Dorsolateral prefrontal cortex (tissue), 122 donors: ENCODE measurements at places on chromosomes 1 and 21. TPM values are rescaled to one million over a fixed set of nuclear protein-coding genes. Genes with fewer than 3 reads are reported as not detected.

Gene IFI44L
- total RNA-seq: 19.8 TPM

Gene RABIF
- 18.3 TPM for total RNA-seq

Gene ETV3L
- total RNA-seq: 0.62 TPM

Gene VWA1
- total RNA-seq: 129 TPM

Gene ADAM30
- not detected for total RNA-seq

Gene TEDDM1
- not detected for total RNA-seq

Gene BMP8B
- 3.2 TPM for total RNA-seq

DNA sequence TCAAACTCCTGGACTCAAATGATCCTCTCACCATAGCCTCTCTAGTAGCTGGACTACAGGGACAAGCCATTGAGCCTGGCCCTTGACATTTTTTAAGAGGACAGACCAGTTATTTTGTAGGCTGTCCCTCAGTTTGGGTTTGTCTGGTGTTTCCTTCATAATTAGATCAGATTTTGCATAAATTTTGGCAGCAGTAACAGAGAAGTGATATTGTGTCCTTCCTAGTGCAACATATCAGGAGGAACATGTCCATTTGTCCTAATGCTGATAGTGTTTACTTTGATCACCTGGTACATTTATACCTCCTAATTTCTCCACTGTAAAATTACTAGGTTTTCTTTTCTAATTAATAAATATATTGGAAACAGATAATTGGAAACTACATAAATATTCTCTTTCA, 5.9 kb upstream of the NID1 start:
- DNase-seq: no peak

GRCh38 chr1:173009597-173009996, 41.1 kb downstream of the TNFSF18 start:
- no peak for DNase-seq

DNA sequence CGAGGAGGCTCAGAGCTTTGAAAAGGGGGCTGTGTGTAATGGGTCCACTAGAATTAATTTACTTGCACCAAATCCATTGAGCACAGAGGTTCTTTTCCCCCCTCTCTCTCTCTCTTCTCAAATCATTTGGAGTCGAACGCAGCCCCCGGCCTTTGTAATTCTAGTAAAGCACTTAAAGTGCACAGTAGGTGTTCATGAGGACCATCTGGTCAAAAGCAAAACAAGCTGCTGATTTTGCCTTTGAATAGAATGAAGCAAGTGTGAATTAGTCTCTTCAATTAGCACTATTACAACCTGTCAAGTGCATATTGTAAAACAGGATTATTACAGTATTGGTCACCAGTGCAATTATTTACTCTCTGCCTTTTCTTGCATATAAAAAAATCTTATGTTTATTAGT, 259.9 kb downstream of the FAF1 start:
- DNase-seq: no peak

GRCh38 chr1:83769594-83770318, 229.2 kb downstream of the TTLL7 start:
- DNase-seq: no peak

GRCh38 chr1:19597496-19598309, 46.4 kb upstream of the NBL1 start:
- DNase-seq: no peak

DNA sequence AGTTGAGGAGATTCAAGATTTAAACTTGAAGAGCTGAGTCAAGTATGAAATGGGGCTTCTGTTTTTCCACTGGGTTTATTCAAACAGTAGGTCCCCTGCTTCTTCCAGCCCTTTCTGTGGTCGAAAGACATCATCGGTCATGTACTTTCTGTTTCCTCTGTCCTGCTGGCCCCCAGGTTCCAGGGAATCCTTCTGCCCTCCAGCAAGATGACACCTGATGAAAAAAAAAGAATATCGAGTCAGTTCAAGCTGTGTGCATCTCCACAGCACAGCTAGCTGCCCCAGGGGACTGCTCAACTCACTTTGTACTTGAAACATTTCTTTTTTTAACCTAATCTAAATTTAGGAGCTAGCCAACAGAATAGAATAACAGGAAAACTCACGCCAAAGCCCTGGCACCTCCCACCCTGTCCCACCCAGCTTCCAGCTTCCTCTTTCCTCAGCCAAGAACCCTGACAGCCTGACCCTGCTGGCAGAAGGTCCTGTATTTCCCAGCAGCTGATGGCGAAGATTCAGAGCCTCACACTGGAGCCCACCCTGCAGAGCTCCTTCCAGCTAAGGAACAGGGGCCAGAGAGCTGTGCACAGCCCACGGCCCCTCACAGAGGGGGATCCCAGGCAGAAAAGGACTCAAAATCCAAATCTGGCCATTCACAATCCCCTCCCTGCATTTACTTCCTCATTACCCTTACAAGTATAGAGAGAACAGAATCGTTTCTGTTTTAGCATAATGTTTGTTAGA, 176.5 kb downstream of the PSMG1 start:
- DNase-seq: no peak

DNA sequence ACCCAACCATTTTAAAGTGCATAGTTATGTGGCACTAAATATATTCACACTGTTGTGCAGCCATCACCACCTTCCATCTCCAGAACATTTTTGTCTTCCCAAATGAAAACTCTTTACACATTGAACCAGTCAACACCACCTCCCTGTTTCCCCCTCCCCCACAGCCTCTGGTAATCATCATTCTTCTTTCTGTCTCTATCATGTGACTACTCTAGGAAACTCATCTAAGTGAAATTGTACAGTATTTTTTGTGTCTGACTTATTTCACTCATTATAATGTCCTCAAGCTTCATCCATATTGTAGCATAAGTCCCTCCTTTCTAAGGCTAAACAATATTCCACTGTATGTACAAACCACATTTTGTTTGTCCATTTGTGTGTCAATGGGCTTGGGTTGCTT, 128.0 kb downstream of the RUNX1 start:
- no peak for DNase-seq

- no peak for DNase-seq
Observed at GRCh38 chr1:230792691-230793462, 45.7 kb downstream of the CAPN9 start.

DNA sequence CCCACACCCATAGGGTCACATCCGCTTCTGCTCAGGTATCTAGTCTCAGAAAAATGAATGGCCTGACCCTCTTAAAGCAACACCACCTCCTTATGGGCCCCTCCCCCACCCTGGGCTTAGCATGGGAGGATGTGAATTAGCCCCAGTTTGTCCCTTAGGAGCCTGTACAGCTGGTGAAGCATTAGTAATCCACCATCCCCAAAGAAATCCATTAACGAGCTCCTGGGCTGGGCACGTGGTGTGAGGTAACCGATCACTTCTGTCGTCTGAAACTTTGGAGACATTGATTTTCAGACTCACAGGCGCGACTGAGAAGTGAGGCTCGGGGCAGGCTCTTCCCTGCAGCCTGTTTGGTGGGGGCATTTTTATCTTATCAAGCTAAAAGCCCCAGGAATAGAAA, 10.5 kb downstream of the RASSF5 start:
- no peak for DNase-seq

DNA sequence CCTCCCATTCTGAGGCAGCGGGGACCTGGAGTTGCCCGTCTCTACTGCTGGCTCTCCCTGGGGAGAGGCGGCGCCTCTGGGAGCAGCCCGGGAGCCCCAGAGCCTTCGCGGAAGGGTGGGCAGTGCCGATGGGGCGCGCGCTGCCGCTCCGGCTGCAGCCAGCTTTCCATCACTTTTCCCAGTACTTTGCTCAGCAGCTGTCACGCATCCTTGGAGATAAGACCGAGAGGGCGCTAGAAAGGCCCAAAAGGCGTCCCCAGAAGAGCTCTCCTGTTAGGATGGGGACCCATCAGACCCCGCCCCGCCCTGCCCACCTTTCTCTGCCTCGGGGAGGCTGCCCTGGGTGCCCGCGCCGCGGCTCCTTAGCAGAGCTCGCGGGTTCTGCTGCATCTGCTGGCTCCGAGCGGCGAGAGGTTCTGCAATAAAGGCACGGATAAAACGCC, 534 bp downstream of the KCNH1 start:
- peak; percentile 69 for DNase-seq

GRCh38 chr1:47631411-47631995, 193.7 kb downstream of the FOXD2 start:
- no peak for DNase-seq

GRCh38 chr1:217139513-217139912, 416.3 kb upstream of the ESRRG start:
- DNase-seq: no peak

DNA sequence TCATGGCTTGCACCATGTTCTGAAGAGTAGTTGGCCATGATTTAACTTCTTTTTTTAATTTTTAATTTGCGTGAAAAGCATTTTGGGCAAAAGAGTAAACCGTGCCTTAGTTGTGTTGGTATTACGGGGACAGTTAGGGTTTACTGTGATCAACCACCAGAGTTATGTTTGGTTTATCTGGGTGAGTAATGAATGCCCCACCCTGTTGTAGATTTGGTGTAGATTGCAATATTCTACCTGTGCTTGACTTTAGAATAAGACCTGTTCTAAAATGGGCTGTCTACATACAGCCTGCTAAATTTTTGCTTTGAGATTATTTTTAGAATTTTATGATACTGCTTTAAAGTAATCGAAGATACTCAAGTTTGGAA, 1.4 kb downstream of the USP25 start:
- no peak for DNase-seq

DNA sequence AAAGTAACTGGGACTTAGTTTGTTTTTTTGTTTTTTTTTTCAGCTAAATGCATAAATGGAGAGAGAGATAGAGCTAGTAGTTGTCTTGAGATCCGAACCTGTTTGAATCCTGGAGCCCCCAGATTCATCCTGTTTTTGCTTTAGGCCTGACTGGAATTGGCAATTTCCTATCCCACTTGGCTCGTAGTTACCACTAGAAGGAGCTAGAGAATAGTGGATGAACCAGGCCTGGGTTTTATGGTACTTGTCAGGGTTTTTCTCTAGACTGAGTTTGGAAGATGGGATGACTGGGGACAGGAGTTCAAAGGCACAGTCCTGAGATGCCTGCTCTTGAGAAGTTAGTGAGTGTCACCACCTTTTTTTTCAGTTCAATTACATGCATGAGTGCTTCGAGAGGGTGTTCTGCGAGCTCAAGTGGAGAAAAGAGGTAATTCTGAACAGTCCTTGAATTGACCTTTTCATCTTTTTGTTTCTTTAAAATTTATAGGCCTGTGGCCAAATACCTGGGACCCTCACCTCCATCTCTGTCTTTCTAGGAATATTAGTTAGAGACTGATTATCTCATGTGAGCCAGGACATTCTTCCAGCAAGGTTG, 23.4 kb downstream of the CELF3 start:
- no peak for DNase-seq

DNA sequence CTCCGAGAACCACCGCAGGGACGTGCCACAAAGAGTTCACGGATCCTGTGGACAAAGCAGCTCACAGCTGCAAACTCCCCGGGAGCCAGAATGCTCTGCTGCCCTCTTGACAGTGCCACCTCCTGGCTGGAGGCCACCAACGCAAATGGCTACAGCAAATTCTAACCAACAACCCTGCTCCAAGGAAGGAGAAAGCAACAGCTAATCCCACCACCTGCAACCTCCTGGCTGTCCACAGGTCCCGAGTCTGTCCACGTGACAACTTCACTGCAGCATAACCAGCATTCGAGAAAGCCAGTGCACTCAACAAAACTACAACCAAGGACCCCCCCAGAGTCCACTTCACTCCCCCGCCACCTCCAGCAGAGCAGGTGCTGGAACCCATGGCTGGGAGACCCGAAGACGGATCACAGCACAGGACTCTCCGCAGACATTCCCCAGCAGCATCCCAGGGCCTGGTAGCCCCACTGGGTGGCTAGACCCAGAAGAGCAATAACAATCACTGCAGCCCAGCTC, 17.3 kb downstream of the POFUT2 start:
- peak; percentile 33 for DNase-seq

DNA sequence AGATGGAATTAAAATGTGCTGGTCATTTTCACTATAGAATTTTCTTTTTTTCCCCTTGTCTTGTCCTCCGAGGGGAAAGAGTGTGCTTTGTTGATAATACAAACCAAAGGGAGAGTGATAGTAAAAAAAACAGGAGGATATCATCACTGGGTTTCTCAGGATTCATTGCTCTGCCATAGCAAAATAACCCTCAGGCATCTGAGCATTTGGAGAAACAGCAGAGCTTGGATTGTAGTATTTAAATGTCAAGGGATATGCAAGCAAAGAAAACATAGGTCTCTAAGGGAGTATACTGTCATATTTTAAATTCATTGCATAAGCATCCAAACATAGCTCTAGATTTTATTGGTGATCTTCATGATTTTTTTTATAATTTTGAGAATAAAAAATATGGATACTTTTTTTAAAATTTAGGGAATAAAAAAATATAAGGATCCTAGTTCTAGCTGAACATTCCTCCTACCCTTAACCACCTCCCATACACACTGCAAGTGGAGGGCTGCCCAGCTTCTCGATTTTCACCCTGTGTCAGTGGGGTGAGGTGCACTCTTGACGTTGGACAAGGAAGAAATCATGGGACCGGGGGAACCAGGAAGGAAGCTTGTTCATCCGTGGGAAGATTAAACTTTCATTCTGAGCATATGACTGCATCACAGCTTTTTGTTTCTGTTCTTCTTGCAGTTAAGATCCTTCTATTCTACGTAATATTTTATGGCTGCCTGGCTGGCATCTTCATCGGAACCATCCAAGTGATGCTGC, 4.4 kb downstream of the ATP1B1 start:
- no peak for DNase-seq

GRCh38 chr1:61158591-61158990, 76.2 kb downstream of the NFIA start:
- DNase-seq: no peak

- DNase-seq: no peak
Observed at GRCh38 chr21:42539931-42540343, 26.3 kb downstream of the SLC37A1 start.

GRCh38 chr1:181676269-181676668, 193.0 kb downstream of the CACNA1E start:
- DNase-seq: no peak

- no peak for DNase-seq
Observed at GRCh38 chr1:15332525-15332924, 77.2 kb upstream of the EFHD2 start.
